Activated CD8-positive, alpha-beta T cell treated with anti-CD3 and anti-CD28 coated beads for 36 hours (primary cell): ENCODE measurements at places on chromosomes 5 and 9. TPM values are rescaled to one million over a fixed set of nuclear protein-coding genes. Genes with fewer than 3 reads are reported as not detected.

The NTNG2 gene
- 2.2 TPM for total RNA-seq

The LRSAM1 gene
- total RNA-seq = 18.6 TPM

The AGXT2 gene
- total RNA-seq = not detected

The DBH gene
- not detected for total RNA-seq

- DNase-seq = no peak
These were observed 6.6 kb upstream of the UBQLN1 start for GRCh38 chr9:83714329-83714728.

DNA sequence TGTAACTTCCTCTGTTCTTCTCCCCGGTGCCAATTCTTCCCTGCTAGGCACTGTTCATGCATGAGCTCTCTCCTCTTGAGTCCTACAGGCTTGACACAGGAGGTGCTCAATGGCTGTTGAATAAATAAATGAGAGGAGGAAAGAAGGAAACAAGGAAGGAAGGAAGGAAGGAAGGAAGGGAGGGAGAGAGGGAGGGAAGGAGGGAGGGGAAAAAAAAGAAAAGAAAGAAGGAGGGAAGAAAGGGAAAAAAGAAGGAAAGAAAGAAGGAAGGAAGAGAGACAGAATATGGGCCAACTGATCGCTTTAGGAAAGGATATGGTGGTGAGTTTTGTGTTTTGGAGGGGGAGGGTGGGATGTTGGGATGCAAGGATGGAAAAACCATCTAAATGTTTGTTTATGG lies 6.4 kb downstream of the KCNMB1 start:
- DNase-seq = no peak

DNA sequence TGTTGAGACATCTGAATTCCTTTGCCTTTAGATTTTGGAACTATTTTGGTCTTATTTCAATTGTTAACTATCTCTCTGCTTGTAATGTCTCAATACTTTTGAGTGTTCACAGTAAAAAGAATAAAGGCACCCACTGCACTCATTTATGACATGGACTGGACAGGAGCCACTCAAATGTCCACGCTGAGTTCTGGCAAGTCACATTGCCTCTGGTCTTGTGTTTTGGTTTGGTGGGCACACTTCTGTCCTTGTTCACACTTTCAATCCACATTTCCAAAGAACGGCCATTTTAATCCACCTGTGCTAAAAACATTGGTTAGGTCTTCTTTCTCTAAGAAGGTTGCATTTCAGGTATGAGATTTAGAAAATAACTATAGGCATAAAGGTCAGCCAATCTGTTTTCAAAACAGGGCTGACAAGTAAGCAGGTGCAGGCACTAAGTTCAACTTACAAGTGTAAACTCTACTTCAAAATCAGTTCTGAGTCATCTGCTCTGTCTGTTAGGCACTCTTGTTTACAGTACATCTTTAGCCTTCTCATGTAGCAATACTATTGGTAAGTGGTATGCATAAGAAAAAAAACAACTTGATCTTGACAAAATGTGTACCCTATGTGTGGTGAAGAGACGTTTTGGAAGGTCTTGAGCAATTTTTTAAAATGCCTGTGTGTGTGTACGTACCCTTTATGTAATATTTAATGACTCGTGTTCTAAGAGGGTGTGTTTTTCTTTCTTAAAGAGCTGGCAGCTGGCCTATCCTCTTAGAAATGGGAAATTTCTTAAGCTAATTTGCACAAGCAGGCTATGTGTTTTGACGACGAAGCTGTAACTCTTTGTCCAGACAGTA lies 31.5 kb upstream of the ZFAND5 start:
- no peak for DNase-seq

The CATSPER3 gene
- total RNA-seq = 0.31 TPM

DNA sequence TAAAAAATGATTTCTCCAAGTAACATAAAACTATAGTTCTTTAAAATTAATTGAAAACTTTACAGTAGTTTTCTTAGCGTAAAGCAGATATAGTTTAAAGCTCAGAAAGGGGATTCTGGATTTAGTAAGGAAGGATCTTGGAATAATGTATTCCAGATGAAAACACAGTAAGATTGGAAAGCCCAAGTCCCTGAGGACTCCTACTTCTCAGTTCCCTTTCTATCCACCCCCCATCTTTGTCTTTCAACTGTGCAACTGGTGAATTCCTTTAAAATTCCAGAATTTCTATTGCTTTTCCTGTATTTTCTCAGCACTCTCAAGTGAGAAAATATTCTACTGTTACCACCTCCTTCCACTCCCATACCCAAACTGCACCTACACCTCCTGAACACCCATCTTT lies 184.5 kb upstream of the FBN2 start:
- no peak for DNase-seq
